ENCODE measurements at places on chromosomes 2 and 18.

GRCh38 chr2:100482741-100483140 is 12.5 kb downstream of the NMS start:
- no peak for DNase-seq

DNA sequence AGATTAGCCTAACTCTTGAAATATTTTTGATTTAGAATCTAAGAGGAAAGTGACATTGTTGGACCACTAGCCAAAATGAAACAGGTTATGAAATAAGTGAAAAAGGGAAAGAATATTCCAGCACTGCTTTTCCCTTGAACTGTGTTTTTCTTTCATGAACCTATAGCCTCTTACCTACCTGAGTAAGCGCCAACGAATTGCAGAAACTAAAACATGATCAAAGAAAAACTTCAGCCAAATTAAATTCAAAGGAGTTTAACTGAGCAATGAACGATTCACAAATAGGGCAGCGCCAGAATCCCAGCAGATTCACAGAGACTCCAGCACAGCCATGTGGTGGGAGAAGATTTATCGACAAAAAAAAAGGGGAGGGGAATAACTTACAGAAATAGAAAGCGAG is 518.6 kb downstream of the PIK3C3 start:
- DNase-seq = no peak

- DNase-seq = no peak
These were observed 39.4 kb downstream of the MAP4K4 start for GRCh38 chr2:101736861-101737291.

GRCh38 chr2:232549655-232550353 is 553 bp downstream of the TIGD1 start:
- DNase-seq = no peak

DNA sequence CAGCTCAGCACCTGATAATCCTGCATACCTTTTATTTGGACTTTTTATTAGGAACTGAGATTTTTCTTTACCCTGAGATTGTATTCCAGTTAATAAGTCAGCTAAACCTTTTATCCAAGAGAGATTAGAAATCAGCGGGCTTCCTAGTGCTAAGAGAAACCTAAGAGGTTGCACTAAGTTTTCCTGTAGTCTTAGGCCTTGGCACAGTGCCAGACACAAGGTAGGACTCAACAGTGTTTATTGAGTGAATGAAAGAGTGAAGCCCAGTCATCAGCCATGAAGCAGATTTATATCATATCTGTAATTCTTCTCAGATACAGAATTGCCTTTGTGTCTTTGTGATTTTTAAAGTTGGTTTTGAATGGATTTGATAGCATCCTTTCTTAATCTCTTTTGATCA is 13.6 kb downstream of the OTX1 start:
- no peak for DNase-seq

DNA sequence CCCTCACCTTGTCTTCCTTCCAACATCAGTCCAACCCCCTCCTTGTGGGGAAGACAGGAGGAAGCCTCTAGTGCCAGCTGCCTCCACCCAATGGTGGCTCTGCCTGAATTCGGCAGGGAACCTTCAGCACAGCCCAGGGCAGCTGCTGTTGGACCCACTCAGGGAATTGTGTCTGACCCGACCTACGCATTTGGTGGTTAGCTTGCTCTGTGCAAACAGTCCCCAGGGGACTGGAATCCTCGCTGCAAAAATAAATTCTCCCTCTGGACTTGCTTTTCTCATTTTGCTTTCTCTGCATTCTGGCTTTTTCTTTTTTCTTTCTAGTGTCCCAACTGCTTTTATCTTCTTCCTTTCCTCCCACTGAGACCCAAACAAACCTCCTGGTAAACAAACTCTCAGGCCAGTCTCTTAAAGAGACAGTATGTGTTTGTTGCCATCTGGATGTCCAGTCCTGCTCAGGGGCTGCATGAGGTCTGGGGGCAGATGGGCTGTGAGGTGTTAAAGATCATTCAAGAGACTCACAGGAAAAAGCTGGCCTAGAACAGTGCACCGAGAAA is 137.7 kb upstream of the HAAO start:
- no peak for DNase-seq

DNA sequence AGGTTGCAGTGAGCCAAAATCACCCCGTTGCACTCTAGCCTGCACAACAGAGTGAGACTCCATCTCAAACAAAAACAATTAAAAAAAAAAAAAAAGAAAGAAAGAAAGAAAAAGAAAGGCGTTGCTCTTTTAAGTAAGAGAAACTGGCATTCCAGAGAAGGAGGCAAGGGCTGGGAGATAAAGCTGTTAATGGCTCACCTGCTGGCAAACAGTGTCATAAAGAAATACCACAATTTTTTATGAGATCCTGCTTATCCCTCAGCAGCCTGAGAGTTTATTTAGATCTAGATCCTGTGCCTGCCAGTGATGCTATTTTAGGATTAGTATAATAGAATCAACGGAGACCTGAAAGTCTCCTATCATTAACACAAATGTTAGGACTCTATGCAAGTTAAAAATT is 16.3 kb downstream of the SLC19A3 start:
- no peak for DNase-seq

DNA sequence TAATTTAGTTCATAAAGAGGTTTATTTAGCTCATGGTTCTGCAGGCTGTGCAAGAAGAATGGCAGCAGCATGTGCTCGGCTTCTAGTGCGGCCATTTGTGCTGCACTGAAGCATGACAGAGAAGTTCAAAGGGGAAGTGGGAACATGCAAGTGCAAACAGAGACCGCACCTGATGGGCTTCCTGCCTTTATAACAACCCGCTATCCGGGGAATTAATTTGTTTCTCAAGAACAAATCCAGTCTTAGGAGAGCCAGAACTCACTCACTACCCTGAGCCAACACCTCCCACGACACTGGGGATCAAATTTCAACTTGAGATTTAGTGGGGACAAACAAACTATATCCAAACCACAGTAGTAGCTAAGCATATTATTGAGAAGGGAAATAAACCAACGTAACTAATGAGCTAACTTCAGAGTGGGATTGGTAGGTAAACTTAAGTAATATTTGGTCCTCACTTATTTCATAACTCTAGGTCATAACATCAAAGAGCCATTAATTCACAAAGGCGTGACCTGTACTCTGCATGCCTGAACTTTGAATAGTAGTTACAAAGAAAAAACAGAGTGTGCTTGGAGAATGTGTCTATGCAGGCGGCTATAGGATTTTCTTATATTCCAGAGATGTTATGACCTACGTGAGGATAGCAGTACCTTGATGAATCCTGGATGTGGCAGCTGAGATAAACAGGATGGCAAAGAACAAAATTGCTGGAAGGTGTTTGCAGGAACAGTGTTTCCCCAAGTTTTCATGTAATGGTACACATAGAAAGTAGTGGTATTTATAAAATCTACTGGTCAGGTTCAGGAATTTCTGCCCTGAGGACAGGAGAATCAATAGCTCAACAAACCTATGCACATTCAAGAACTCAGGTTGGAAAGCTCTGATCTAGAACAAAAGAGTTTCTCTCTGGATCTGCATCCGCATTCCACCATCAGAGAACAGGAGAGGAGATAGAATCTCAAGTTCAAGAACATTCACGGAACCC is 845.9 kb upstream of the ID2 start:
- DNase-seq = no peak
